ENCODE measurements at places on chromosomes 11 and 22.

DNA sequence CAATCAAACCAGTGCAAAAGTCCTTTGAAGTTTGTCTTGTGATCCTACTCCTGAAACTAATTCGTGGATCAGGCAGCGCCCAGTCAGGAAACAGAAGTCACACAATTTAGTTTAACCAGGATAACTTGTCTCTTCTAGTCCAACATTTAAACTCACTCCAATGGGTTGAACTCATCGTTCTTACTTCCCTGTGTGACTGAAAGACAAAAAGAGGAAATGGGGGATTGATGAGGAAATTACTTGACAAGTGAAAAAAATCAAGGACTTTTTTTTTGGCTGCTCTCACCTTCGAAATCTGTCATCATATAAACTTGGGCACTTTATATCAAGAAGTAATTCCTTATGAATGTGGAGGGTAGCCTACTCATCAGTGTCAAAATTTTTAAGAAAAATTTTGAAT is 78.4 kb downstream of the HSD17B12 start:
- DNase-seq: no peak

- DNase-seq: peak; percentile 32
Observed at GRCh38 chr11:73152861-73153483, 10.9 kb upstream of the FCHSD2 start.

- DNase-seq: no peak
Observed at GRCh38 chr11:82680252-82680651, 53.4 kb downstream of the FAM181B start.

DNA sequence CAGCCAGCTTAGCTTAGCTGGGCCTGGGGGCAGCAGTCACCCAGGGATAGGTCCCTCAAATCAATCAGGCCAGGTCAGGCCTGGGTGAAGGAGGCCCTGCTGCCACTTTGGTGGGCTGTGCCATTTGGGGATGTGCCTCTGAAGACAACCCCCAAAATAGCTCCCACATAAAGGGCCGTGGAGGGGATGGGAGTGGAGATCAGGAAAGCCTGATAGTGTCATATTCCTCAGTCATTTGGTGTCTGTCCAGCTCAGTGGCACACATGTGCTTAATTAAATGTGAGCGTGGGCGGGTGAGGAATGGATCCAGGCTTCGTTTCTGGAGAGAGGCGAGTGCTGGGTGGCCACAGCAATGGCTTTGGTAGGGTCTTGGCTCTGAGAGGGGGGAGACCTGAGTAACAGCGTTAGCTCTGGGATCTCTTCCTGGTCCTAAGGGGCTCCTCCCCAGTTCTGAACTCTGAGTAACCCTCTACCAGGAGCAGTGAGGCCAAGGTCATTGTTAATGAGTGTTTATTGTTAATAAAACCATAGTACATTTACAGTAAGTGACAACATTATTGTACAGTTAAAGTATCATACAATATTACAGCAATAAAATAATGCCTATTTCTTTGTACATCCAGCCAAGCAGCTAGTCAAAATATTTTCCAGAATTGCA is 45.2 kb downstream of the NAT10 start:
- no peak for DNase-seq

DNA sequence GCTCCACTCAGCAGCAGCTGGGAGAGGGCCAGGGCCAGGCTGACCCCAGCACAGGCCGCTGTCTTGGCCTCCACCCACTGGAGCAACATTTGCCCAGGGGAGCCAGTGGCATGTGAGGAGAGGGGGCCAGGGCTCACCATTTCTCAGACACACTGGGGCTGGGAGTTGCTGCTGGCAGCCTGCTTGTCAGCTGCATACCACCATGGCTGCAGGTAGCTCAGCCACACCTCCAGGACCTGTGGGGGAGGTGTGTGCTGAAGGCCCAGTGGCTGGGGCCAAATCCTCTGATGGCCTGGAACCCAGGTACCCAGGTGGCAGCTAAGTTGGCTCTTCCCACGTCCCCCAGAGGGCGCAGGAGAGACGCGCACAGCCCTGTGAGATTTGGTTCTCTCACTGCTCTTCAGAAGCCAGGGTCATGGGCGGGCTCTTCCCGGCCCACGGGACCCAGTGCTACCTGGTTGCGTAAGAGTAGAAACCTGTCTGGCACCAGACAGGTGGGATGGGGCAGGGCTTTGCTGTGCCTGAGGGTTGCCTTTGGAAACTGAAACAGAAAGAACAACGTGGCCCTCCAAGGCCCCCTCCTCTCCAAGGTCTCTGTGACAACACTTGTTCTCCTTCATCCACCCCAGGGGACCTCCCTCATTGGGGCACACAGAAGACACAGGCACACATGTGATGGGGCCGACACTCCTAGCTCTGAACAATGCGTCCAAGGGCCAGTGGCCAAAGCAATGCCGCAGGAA is 98.8 kb downstream of the MED15 start:
- peak; percentile 67 for DNase-seq

- DNase-seq: no peak
Observed at GRCh38 chr11:70477176-70477575, 78.8 kb downstream of the CTTN start.

GRCh38 chr11:123469089-123469488 is 39.0 kb downstream of the GRAMD1B start:
- no peak for DNase-seq

DNA sequence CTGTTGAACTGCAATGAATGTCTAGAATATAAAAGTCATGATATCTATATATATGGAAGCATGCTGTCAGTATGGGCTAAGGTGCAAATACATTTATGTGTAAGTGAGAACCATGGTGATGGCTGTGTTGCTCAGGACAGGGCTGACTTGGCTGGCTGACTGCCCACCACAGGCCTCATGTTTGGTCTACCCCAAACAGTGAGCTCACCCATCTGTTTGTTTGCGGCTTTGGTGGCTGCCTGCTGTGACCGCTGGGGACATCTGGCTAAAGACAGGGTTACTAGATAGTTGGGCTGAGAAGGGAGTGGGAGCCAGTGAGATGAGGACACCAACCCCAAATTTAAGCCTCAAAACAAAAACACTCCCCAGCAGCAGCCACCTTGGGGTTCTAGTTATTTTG is 6.3 kb downstream of the CD44 start:
- DNase-seq: peak; percentile 16

DNA sequence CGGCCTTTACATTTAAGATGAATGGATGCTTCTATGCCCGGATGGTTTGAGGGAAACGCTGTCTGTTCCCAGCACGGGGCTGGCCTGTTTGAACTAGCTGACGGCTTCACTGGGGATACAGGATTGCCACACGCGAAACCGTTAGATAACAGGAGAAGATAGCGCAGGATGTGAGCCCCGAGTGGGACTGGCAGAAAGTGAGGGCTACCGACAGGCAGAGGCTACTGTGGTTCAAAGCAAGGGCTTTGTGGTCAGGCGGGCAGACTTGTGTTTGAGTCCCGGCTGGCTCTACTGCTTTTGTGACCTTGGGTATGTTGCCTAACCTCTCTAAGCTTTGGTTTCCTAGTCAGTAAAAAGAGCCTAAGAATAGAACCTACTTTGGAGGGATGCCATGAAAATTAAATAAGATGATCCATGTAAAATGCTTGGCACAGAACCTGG is 2.8 kb upstream of the OAF start:
- no peak for DNase-seq

- no peak for DNase-seq
Observed at GRCh38 chr22:37747080-37747714, 50.3 kb downstream of the TRIOBP start.

DNA sequence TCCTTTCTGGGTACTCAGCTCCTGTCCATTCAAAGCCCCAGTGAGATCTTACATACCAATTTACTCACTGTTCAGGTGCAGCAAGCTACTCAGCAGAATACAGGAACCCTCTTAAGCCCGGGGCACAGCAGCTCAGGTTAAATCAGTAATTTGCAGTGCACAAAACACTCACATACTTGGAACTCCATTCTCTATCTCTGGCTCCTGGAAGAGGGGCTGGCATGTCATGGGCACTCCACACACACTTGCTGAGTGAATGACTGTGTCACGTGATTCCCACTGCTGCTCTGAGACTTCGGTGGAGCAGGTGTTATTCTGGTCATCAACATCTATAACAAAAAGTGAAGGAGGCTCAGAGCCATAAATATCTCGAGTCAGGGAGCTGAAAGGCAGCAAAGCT is 157.3 kb upstream of the BDNF start:
- DNase-seq: no peak

GRCh38 chr11:77127920-77128691 is at the start of gene MYO7A:
MYO7A (plus strand) TSS chr11:77128246; CDS start chr11:77130635, 2,389 bp downstream.
- no peak for DNase-seq

DNA sequence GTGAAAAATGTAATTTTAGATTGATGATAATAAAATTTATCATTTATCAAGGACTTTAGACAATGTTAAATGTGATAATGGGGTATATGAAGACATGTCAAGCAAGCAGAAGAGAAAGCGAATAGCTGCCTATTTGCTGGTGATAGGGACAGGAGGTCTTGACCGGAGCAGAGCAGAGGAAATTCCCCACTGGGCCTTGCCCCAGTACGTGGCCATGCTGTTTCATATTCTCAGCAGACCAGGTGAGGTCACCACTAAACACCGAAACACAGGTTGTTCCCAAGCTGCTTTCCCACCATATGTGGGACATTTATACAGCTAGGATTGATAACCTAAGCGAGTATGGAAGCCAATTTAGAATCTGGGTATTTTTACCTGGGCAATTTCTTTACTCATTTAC is 1629.6 kb downstream of the FAM181B start:
- DNase-seq: no peak

DNA sequence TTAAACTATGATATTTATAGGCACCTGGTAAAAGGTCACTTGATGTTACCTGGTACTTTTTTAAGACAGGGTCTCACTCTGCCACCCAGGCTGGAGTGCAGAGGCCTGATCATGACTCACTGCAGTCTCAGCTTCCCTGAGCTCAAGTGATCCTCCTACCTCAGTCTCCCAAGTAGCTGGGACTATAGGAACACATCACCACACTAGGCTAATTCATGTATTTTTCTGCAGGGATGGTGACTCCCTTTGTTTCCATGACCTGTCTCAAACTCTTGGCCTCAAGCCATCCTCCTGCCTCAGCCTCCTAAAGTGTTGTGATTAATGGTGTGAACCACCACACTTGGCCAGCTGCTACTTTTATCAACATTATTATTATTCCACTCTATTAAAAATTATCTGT is 47.6 kb downstream of the OR4C45 start:
- no peak for DNase-seq

- no peak for DNase-seq
Observed at GRCh38 chr11:134883484-134883883, 471.4 kb upstream of the B3GAT1 start.

DNA sequence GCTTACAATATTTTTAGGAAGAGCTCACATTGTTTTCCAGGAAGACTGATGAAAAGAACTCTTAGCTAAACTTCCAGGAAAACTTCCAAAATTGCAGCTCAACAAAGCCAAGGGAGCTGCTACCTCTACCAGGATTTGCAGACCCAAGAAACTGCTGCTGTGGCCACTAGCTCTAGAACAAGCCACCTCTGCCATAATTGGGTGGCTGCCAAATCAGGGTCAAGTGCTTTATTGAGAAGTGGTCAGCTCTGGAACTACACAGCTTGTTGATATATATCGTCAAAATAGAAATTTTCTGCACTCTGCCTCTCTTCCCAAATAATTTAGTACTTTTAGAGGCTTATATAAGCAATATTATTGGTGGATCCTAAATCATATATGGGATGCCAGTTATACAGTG is 371.8 kb upstream of the CHORDC1 start:
- no peak for DNase-seq

GRCh38 chr11:36333897-36334296 is 37.8 kb downstream of the PRR5L start:
- no peak for DNase-seq

DNA sequence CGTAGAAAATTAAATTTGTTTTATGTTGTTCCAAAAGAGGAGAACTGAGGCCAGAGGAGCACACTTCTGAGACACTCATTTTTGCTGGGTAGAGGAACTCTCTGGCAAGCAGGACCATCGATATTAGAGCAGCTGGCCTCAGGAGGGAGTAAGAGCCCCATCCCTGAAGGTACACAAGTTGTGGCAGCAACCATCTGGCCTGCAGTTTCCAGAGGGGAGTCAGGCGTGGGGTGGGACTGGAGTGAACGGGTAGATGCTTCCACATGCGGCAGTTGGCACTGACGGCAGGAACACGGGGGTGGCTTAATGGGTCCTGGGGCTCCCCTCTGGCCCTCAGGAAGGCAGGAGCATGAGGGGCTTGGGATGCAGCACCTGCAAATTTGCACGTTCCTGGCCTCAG is 13.2 kb upstream of the SSTR3 start:
- no peak for DNase-seq

- no peak for DNase-seq
Observed at GRCh38 chr11:124301548-124301947, 12.2 kb downstream of the OR8D1 start.

Measured in stimulated activated CD4-positive, alpha-beta T cell treated with anti-CD3 and anti-CD28 coated beads, Interleukin-4, amount 100 ng/mL, for 1 hour (primary cell).